Activated T-cell treated with anti-CD3 and anti-CD28 coated beads, Interleukin-2, amount 50 U/mL, for 48 hours (primary cell): ENCODE measurements at places on chromosomes 11 and 22.

DNA sequence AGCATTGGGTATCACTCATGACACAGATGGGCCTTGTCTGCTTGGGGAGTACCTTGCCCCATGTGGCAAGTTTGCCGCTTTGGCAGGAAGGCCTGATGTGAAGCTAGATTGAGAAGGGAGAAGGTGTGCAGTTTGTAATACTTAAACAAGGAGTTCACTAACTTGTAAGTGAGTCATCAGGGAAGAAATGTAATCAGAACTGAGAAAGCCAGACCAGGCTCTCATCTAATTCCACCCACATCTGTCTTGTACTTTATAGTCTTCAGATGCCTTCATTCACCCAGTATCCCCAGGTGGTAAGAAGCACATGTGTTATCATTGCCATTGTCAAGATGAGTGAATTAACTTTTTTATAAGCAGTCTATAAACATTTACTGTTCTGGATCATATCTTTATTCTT is 116.0 kb upstream of the DDI1 start:
- no peak for DNase-seq

- DNase-seq: no peak
These were observed 23.6 kb downstream of the TOM1 start for GRCh38 chr22:35323305-35323704.

DNA sequence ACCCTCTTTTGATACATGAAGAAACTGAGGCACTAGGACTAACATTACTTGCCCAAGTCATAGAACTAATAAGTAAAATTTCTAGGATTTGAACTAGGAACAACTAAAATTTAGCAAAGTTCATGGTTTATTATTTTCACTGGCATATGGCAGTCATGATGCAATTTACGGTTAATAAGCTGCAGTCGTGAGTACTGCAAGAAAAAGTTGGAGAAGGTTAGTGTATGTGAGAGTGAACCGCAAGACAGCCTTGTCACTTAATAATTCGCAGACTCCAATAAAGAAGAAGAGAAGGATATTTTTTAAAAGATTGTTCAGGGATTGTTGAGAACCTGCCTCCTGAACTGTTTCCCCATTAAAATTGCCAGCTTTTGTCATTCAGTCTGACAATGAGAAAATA is 663.4 kb upstream of the TENM4 start:
- no peak for DNase-seq

DNA sequence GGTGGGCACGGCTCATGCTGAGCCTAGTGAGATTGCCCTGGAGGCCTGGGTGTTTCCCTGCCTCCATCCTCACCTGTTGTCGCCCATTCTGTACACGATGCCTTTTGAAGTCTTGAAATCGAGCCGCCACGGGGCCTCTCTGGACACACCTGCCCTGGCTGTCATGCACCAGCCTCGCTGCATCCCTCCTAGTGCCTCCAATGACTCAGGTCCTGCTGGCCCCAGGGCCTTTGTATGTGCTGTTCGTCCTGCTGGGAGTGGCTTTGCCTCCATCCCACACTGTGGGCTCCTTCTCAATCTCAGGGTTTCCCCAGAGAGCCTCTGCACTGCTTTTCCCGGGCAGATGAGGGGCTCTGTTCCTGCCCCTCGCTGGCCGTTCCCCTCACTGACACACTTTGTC is 8.9 kb upstream of the MYEOV start:
- no peak for DNase-seq

DNA sequence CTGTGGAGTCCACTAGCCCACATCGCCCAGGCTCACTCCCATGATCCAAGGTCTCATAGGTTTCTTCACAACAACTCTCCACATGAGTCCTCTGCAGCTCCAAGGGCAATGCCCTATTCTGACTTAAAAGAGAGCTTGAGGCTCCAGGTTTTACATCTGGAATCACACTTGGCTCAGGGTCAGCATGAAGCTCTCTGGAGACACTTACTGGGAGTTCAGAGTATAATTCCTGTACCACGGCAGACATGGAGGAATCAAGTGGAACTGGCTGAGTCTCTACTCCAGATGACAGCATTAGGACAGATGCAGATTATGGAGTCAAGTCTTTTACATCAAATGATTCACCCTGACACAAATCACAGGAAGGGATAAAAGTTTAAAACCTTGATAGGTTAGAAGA is 11.4 kb downstream of the PRR14L start:
- DNase-seq: no peak

DNA sequence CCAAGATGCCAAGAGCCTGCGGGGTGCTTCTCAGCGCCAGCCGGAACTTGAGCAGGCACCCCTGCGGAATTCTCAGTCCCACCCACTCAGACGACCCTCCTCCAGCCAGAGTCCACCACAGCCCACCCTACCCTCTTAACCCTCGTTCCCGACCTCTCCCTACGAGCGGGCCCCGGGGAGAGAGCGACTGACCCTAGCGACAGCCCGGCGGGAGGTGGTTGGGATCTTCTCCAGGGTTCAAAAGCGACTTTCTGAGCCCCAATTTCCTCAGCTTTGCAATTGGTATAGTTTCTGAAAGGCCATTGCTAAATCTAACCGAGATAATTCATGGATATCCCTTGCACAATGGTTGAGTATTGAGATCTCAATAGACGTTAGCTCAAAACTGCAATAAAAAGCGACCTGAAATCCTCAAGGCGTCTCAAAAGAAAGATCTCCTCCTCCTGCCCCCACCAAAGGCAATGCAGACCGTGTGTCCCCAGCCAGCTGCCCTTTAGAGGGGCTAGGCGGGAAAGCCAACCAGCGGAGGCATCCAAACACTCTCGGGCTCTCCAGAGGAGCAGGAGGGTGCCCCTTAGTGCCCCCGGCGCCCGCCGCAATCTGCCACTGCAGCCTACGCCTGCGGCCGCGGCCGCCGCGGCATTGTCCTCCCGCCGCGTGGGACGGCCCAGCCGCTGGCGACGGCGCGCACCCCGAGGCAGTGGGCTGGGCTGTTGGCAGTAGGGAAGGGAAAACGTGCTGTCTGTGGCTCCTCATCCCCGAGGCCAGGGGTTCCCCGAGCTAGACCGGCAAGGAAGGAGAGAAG is 1.5 kb upstream of the SLC6A5 start:
- no peak for DNase-seq

DNA sequence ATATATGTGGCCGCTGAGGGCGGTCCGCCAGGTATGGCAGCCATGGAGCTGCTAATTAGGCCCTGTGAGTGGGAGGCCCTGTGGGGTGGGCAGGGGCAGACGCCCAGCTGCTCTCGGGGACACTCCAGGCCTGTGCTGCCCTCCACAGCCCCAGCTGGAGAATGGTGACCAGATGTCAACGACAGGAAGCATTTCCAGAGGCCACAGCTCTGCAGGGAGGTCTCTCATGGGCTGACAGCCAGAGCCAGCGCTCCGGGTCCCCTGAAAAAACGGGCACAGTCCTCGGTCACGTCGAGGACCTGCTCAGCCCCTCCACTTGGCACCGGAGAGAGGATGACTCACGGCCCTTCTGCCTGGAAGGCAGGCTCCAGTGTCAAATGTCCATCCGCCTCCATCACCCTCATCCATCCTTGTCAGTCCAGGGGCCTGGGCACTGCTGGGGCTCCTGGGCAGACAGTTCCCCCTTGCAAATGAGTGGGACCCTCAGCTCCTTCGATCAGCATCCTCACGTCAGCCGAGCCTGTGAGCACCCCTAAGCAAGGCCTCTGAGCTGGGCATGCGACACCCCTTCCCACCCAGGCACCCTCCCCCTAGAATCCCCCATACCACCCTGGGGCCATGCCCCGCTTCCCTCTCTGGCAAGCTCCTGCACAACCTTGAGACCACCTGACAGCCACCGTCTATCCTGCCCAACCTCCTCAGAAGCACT is 1.9 kb downstream of the BID start:
- no peak for DNase-seq

GRCh38 chr11:32318071-32319055 is 117.0 kb downstream of the WT1 start:
- no peak for DNase-seq

DNA sequence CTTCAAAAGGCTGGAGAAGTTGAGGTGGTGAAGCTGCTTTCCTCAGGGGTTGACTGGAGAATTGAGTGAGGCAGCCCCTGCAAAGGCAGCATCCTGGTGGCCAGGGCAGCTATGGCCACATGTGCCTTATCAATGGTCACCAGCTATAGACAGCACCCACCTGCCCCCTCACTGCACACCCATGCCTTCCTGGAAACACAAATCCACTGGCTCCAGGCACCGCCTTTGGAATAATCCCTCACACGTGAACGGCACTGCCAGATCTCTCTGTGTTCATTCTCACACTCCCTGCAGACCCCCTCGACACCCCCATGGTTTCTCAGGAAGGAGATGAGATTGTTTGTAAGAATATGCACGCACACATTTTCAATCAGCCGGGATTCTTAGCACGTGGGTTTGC is 1297.8 kb downstream of the TBC1D22A start:
- no peak for DNase-seq

DNA sequence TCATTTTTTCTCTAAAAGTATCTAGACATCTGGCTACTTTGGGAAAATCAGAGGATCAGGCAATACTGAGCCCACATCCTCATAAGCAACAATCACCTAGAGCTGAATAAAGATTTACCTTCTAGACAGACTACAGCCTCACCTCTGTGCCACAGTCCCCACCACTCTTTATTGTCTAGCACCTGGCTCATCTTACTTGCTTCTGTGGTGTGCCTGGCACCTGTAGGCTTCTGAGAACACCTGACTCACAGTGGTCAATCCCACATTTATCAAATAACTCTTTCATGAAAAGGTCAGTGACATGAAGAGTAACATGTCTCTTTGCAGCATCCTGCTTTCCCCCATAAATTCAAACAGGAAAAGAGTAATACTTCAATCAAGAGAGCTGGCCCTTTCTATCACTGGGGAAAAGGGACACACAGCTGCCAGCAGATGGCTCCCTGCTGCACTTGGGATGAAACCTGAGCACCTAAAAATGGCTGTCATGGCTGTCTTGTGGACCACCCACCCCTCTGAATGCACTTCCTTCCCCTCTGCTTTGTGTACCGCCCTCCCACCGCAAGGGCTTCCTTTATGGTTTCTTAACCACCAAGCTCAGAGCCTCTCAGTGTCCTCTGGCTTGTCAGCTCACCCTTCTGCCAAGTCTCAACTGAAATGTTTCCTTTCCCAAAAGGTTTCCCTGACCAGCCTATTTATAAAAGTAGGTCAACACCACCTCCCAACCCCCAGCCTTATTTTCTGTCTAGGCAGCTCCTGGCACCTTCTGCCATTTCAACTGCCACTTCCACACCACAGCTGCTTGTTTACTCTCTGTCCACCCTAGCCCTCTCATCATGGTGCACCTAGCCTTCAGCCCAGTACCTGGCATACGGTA is 9.3 kb downstream of the TFIP11 start:
- peak; percentile 57 for DNase-seq

- peak; percentile 74 for DNase-seq
These were observed 2.1 kb upstream of the PTPRCAP start for GRCh38 chr11:67439321-67440228.

DNA sequence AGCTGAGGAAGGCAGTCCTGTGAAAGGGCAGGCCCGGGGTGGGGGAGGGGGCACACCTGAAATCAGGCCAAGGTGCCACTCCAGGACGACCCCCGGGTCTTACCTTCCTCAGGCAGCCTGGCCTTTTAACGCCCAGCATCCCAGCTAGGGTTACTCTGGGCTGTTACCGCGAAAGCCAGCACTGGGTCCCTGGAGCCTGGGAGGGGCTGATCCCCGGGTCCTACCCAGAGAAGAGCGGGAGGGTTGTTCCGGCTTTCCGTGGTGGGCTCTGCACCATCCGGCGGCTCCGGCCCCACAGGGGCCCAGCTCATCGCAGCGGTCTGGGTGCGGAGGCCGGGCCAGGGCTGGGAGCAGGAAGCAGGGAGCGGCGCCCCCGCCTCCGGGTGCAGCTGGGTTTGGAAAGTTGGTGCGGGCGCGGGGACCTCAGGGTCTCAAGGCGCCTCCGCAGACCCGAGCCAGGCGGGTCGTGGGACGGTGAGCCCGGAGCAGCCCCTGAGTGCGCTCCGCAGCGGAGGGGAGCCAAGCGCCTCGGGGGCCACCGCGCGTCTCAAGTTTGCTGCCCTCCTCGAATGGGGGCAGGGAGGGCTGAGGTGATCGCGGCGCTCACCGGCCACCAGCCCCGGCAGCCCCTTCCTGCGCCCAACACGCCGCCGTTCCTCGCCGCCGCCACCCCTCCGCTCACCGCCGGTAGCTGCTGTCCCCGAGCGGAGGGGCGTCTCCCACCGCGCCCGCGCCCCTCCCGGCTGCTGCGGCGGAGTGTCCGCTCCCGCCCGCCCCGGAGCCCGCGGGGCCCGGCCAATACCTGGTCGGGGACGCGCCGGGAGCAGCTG is 831 bp downstream of the CHST1 start:
- DNase-seq: peak; percentile 25

- DNase-seq: no peak
These were observed 193.6 kb upstream of the DDI1 start for GRCh38 chr11:103842795-103843194.

DNA sequence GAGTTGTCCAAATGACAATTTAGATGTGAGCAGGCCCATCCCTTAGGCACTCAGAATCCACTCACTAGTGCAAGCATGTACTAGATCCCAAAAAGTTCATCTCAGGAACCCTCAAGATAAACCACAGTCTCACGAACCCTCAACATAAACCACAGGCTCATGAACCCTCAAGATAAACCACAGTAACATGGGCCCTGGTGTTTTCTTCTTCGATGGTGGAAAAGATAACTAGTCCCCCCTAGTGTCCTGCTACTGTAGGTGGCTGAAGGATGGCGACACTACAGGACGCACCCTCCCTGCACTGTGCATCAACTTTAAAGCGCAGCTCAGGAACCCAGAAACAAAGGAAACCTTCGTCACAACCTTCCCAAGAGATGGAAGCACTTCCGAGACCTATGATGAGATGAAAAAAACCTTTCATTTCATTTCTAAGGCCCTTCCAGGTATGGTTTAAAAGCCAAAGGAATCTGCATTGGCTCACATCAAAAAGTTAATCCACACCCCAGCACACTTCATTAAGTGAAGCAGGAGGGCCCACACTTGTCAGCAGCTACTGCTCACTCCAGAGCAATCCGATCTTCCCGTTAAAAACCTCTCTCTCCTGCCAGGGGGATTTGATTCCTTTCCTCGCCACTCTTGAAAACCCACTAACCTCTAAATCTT is 2.4 kb downstream of the LARGE1 start:
- no peak for DNase-seq

DNA sequence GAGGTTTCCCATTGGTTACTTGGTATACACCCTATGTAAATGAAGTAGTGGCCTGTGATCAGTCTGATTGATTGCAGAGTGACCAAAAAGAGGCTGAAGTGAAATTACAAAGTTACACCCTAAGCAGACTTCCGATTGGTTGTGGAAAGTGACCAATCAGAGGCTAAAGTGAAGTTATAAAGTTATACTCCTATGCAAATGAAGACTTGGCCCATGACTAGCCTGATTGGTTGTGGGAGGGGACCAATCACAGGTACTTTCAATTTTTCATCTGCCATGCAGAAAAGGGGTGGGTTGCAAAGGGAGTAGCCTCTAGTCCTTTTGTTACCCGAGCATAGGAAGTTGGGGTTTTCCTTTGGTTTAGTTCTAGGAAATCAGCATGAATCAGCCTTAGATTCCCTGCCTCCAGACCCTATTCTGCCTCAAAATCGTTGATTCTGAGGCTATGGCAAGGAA is 18.1 kb upstream of the CSTF3 start:
- no peak for DNase-seq

- peak; percentile 41 for DNase-seq
These were observed 187.0 kb downstream of the DSCAML1 start for GRCh38 chr11:117610045-117610444.

GRCh38 chr22:44409211-44409973 is 88.6 kb downstream of the RTL6 start:
- no peak for DNase-seq

- DNase-seq: no peak
These were observed 3.1 kb upstream of the GSC2 start for GRCh38 chr22:19152942-19153883.

GRCh38 chr22:43482318-43482625 is 70.5 kb downstream of the MPPED1 start:
- no peak for DNase-seq
